D341Med (cell line): ENCODE measurements at places on chromosomes 6 and 20.

DNA sequence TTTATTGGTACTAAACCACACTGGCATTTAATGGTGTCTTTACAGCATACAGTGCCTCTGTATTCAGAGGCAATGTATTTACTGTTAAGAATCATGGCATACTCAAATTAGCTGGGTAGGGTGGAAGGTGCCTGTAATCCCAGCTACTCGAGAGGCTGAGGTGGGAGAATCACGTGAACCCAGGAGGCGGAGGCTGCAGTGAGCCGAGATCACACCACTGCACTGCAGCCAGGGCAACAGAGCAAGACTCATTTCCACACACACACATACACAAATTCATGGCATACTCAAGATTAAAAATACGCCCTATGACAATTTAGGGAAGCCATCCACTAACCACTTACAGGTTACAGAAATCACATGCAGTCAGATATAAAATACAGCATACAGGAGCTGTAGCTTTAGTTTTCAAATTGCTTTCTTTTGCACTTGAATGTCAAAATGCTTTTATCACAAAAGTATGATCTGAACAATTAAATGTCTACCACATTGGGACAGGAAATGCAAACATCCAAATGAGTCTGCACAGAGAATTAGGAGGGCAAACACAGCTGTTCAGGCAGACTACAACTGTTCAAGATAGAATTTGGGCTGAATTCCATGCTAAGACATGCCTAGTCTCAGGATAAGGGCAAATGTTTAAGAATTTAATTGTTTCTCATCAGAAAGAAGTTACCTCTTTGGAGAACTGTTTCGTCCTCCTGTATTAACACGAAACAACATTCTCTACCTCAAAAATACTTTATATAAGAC is 36.4 kb downstream of the CSNK2A1 start:
- DNase-seq = no peak

GRCh38 chr6:163759542-163759941 is 345.0 kb downstream of the QKI start:
- DNase-seq = no peak

DNA sequence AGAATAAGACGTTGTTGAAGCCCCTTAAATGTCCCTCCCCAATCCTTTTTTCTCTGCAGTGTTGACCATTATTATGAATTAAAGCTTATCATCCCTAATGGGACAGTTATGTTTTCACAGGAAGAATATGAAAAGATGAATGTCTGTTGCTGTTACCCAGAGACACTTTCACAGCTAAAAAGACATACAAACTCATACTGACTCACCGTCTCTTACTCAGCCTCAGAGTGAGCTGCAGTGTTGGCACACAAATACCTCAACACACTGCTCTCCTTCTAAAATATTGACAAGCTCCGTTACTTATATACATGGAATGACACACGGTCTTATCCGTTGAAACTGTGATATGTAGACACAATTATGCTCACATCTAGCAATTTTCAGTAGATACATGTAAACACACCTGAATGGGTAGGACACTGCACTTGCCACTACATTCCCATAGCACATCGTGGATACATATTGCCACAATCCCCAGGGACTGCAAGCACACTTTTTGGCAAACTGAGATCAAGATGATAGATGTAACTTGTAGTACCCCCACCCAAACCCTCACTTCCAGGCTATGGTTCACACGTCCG is 9.6 kb upstream of the SAPCD1 start:
- DNase-seq = no peak

DNA sequence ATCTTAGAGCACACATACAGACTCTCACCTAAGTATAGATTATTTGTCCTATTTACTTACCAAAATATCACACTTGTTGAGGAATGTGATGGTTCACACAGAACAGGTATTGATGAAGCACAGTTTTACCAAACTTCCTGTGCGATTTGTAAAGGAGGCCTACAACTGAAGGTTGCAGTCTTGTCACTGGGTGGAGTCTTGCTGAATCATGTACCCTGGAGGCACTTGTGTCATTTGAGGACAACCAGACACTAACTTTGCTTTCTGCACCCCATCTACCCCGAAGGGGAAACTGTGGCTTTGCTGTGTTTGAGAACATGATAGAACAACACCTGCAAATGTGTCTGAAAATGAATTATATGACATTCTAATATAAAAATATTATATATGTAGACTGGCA is 32.4 kb upstream of the HINT3 start:
- no peak for DNase-seq

GRCh38 chr6:21281366-21281765 is 312.2 kb upstream of the SOX4 start:
- DNase-seq = no peak

DNA sequence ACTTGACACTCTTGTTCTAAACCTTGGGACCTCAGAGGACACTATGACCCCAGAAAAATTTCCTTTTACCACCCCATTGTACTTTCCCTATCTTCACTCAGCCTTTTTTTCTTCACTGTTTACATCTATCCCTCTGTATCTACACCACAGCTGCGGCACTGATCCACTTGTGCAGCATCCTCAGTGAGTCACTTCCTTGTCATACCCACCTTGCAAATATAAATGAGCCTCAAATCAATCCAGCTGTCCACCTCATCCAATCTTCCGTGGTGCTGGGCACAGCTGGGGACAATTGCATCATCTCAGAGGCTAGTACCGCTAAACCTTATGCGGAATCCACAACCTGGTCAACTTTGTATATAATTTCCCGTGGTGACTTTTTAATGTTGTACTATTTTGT is 710.5 kb downstream of the QKI start:
- DNase-seq = no peak

GRCh38 chr6:118012944-118013343 is 105.9 kb downstream of the SLC35F1 start:
- DNase-seq = no peak

GRCh38 chr6:170166511-170167122 is 124.3 kb downstream of the DLL1 start:
- no peak for DNase-seq
